NCI-H748 treated with DMSO at 0.1 percent for 48 hours (cell line): ENCODE measurements at places on chromosomes 6 and 20.

DNA sequence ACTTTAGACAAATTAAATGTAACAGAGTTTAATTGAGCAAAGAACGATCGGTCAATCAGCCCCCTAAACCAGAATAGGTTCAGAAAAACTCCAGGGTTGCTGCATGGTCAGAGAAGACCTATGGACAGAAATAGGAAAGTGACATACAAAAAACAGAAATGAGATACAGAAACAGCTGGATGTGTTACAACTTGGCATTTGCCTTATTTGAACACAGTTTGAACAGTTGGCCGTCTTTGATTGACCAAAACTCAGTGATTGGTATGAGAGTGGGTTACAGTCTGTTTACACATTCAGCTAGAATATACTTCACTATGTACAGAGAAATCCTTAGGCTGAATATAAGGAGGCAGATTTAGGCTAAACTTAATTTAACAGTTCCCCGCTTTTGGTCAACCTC is 19.9 kb downstream of the SRSF6 start:
- DNase-seq, result no peak

GRCh38 chr20:25226433-25227316 is 21.2 kb upstream of the PYGB start:
- DNase-seq, result no peak

DNA sequence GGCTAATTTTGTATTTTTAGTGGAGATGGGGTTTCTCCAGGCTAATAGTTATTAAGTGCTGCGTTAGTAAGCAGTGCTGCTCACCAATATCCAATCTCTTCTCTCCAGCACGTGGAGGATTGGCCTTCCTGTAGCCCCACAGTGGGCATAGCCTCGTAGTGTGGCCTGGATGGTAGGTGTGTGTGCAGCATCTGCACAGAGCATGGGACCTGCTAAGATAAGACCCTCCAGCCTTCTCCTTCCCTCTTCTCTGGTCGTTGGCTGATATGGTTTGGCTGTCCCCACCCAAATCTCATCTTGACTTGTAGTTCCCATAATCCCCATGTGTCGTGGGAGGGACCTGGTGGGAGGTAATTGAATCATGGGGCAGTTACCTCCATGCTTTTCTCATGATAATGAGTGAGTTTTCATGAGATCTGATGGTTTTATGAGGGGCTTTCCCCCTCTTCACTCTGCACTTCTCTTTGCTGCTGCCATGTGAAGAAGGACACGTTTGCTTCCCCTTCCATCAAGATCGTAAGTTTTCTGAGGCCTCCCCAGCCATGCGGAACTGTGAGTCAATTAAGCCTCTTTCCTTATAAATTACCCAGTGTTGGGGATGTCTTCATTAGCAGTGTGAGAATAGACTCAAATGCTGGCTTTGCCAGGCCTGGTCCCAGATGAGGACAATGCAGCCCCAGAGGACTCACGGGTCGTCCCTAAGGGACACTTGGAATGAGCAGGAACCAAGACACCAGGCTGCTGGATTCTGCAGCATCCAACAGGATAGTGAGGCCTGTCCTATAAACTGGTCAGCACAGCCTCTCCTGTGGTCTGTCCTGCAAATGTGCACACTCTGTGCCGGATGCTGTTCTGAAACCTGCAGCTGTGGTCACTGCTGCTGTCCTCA is 63.4 kb upstream of the AFDN start:
- no peak for DNase-seq

- DNase-seq, result no peak
Observed at GRCh38 chr6:165605182-165605875, 57.7 kb downstream of the PDE10A start.

DNA sequence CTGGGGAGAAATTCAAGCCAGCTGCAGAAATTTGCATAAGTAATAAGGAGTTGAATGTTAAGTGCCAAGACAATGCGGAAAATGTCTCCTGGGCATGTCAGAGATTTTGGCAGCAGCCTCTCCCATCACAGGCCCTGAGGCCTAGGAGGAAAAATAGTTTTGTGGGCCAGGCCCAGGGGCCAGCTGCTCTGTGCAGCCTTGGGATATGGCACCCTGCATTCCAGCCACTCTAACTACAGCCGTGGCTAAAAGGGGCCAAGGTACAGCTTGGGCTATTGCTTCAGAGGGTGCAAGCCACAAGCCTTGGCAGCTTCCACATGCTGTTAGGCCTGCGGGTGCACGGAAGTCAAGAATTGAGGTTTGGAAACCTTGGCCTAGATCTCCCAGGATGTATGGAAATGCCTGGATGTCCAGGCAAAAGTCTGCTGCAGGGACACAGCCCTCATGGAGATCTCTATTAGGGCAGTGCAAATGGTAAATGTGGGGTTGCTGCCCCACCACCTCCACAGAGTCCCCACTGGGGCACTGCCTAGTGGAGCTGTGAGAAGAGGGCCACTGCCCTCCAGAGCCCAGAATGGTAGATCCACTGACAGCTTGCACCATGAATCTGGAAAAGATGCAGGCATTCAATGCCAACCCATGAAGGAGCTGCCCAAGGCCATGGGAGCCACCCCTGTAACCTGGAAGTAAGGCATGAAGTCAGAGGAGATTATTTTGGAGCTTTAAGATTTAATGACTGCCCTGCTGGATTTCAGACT is 126.5 kb downstream of the DTNBP1 start:
- DNase-seq, result no peak

GRCh38 chr6:18245079-18245478 is 19.3 kb downstream of the DEK start:
- DNase-seq, result no peak

DNA sequence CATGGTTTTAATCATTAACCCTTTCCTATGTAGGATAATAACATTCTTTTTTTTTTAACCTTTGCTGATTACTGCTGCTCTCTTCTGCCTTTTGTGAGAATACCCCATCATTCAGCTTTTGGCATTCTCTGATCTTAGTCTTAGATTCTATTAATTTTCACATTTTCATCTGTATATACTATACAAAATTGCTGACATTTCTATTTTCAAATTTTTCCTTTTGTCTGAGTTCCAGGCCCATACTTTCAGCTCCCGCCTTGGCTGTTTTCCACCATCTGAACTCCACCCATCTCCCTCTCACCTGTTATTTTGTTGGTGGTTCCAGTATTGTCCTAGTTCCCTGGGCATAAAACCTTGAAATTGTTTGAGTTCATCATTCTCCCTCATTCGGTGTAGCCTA is 59.2 kb downstream of the PKIB start:
- no peak for DNase-seq

- peak; percentile 64 for DNase-seq
Observed at GRCh38 chr6:140921366-140922226, 1211.1 kb upstream of the GJE1 start.

DNA sequence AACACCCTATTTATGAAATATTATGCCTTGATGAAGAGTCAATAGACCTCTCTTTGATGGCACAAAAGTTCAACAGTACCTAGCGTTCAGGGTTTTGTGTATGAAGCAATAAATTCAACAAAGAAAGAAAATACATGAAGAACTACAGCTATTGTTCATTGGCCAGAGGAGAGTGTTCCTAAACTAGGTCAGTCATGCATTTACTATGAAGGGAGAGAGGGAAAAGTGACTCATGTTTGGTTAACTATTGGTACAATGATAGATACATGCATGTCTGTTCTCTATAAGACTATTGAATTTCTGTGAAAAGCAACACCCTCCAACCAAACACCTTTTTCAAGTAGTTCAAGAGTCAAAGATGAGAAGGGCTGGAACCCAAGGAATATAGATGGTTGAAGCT is 50.7 kb downstream of the CLIC5 start:
- DNase-seq, result peak; percentile 42
